ENCODE measurements at places on chromosomes 11 and 22.

GRCh38 chr11:129295746-129296145 lies 79.9 kb upstream of the BARX2 start:
- DNase-seq: no peak

DNA sequence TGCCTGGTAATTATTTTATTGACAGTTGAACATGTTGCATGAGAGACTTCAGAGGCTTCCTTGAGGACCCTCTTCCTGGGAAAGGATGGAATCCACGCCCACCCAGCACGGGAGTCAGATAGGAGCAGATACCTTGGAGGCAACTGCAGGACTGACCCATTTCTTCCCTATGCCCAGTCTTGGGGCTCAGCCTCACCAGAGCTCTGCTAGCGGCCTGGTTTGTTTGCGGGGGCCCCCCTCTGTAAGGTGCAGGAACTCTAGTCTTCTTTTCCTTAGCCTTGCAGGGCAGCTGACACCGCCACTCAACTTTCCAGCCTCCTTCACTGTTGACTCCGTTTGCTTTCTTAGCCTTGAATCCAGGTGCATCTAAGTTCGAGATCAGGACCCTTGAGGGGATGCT lies 1032.8 kb downstream of the BRD1 start:
- DNase-seq: no peak

DNA sequence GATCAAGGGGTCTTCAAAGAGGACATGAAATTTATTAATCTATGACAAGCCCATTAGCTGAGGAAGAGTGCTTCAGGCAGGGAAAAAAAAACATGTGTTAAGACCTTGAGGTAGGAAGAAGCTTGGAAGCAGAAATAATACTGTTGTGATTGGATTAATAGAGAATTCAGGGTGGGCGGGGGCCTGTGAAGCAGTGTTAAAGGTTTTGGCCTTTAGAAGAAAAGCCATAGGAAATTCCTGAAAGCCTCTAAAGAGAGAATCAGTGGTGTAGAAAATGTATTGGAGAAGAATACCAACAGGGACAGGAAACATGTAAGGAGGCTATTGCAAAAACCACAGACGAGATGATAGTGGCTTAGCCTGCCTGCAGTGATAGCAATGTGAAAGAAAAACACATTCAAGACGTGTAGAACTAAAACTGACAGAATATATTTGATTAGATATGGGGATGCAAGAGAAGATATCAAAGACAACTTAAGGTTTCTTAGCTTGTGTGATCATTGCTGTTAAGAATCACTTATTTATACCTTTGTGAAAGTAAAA lies 404.4 kb upstream of the ANO3 start:
- DNase-seq: no peak

- DNase-seq: no peak
Measured at GRCh38 chr11:31986201-31986889, 104.5 kb upstream of the RCN1 start.

- no peak for DNase-seq
Measured at GRCh38 chr11:94090401-94090800, 38.2 kb upstream of the PANX1 start.

- DNase-seq: no peak
Measured at GRCh38 chr11:76801225-76801624, 18.1 kb downstream of the TSKU start.

DNA sequence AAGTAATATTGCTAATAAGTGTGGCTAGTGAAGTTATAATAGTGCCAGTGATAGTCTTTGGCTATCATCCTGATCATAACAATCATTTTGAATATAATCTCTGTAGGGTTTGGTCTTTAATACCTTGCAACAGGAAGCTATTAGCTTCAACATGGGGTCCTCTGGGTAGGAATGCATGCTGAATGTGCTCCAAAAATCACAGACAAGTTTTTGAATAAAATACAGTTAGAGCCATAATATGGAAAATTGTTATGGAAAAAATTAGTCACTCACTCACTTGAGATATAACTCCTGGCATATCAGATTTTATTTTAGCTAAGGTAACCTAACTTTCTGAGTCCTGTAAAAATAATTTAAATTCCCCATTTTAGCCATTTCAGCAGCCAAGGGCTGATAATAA lies 95.4 kb upstream of the MTMR2 start:
- no peak for DNase-seq

- no peak for DNase-seq
Measured at GRCh38 chr11:36251823-36252222, 37.4 kb downstream of the COMMD9 start.

- DNase-seq: no peak
Measured at GRCh38 chr22:46136486-46137217, 13.7 kb upstream of the PPARA start.

DNA sequence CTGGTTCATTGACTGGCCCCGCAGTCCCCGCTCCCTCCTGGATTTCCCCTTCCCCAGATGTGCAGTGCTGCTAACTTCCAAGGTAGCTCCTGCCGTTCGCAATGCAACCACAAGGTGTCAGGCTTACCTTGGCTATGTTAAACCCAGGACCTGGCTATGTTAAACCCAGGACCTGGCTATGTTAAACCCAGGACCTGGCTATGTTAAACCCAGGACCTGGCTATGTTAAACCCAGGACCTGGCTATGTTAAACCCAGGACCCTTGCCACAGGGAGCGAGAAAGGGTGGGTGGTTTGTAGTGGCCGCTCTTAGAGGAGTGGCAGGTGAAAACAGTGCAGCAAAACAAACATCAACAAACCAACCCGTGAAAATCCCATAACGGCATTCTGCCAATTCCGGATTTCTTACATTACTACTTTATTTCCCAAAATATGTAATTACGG lies 2.9 kb upstream of the ADAMTS8 start:
- DNase-seq: peak; percentile 48

DNA sequence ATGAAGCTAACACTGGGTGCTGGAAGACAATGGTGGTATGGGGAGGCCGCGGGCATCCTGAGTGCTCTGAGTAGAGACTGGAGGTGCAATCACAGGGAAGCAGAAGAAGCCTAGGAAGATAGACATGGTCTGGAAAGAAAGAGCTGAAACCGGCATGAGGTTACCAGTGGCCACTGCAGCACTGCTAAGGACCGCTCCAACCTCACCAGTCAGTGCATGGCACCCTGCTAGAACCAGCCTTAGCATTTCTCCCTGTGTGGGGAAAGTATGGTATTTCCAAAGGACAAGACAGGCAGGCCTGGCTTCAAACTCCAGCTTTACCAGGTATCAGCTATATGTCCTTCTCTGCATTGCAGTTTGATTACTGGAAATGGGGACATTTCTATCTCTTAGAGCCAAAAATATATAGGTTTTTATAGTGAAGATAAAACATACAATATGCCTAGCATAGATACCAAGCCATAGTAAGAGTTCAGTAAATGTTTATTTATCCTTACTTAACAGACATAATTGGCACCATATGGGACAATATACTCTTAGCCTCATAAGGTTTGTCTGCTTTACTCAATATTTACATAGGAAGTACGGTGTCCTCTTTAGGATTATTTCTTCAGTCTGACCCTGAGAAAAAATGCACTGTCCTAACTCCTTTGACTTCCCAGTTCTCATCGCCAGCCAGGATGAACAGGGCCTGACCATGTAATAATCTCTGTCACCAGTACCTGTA lies 231.1 kb downstream of the TENM4 start:
- no peak for DNase-seq

Measured in activated T-helper 9 cell treated with anti-CD3 and anti-CD28 coated beads, Interleukin-2, amount 50 U/mL, for 16 hours (primary cell).